ENCODE measurements at places on chromosomes 7 and 10. TPM values are rescaled to one million over a fixed set of nuclear protein-coding genes. Genes with fewer than 3 reads are reported as not detected.

The DENND2A gene
- not detected for total RNA-seq

DNA sequence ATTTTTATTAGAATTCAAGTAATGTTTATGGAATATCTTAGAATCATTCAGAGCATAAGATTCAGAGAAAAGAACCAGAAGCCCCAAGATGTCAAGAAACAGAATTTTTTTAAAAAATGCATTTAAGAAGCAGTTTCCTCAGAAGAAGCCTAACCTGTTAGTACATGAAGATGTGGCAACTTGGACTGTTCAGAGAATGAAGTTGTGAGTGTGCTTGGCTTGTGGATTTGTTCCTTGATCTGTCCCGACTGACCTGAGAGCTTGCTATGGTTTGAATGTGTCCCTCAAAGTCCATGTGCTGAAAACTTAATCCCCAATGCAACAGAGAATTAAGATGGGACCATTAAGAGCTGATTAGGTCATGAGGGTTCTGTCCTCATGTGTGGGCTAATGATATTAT lies 13.8 kb upstream of the AFAP1L2 start:
- no peak for DNase-seq

The TAS2R4 gene
- 0.23 TPM for total RNA-seq

DNA sequence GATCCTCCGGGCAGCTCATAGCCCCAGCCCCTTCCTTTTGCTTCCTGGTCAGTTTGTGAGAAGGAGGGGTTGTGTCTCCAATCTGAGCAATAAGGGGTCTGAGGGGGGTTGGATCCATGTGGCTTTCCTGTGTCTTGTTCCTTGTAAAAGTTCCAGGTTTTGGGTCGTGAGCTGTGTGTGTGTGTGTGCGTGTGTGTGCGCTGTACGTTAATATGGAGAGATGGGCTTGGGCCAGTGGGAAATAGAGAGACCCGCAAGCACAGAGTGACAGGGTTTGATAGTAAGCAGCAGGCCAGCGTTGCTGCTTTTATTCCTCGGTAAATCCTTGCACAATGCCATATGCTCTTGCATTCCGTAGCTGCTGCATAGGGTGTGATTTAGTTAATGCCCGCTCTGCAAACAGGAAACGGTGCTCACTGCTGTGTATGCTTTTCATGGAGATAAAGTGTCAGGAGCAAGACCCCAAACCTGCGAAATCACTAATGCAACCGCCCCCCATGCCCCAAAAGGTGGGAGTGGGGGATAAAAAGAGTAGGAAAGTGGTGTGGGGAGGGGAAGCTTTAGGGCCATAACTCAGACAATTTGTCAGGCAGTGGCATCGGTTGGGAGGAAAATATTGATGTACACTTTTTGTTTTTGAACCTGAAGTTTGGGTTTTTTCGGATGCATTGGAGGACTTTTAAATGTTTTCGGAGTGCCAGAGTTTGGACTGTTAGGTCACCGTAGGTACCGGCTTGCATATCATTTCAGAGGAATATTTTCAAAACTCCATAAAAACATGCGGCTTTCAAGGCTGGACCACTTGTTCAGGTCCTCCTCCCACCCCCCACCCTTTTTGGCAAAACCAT lies 108.7 kb downstream of the TCF7L2 start:
- no peak for DNase-seq

DNA sequence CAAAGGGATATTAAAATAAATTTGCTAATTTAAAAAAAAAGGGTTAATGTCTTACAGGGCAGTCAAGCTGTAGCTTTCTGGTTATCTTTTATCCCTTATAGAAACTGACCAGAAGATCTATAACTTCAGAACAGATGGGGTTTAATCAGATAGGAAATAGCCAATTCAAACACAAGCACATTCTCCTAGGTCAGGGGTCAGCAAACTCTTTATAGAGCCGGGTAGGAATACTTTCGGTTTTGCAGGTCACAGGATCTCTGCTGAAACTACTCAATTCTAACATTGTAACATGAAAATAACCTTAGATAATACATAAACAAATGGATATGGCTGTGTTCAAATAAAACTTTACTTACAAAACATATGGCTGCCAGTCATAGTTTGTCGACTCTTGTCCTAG lies 479.8 kb downstream of the ADRA2A start:
- DNase-seq, result no peak

DNA sequence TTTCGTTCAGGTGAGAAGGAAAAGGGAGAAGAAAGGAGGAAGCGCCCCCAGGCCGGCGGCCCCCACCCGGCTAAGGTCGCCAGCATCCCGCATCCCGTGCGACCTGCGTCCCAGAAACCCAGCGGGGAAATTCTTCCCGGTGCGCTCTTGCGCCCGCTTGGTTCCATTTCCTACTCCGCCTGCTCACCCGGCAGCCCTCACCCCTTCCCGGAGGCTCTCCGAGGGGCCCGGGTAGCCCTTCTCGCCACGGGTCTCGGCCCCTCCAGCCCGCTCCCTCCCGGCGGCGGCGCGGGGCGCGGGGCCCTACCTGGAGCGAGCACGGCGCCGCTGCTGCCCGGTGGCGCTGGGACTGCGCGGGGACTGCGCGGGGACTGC lies at the start of gene PRKCQ:
PRKCQ (minus strand) TSS at position 373 of the 375 bp plus-strand sequence. CDS start 65,141 bp downstream, outside the sequence.
- no peak for DNase-seq

Measured in HT-29 (cell line).